ENCODE measurements at places on chromosomes 5 and 9.

- no peaks in the 10 kb centered on the region for H3K36me3 ChIP-seq
- H3K4me3 ChIP-seq, result no peak overlapping the region
- H3K4me1 ChIP-seq, result peaks cover 8% of the 10 kb centered on the region
- DNase-seq, result no peak
- H3K27me3 ChIP-seq, result peaks cover 9% of the 10 kb centered on the region
Observed at GRCh38 chr5:53249529-53250200, 140.1 kb upstream of the MOCS2 start.

- no peak for DNase-seq
- H3K27me3 ChIP-seq, result no peaks in the 10 kb centered on the region
- H3K36me3 ChIP-seq, result no peaks in the 10 kb centered on the region
Observed at GRCh38 chr9:123445981-123446610, 90.1 kb downstream of the CRB2 start.

- peaks cover 37% of the 10 kb centered on the region for H3K27me3 ChIP-seq
- H3K36me3 ChIP-seq, result no peaks in the 10 kb centered on the region
- peaks cover 4% of the 10 kb centered on the region for H3K4me1 ChIP-seq
- peak within 1 kb of the TSS; percentile 23 for H3K4me3 ChIP-seq
Observed at GRCh38 chr9:22446589-22446949, at the start of gene DMRTA1. Gene DMRTA1 (plus strand): TSS chr9:22446824. CDS start chr9:22447066, 242 bp downstream.

DNA sequence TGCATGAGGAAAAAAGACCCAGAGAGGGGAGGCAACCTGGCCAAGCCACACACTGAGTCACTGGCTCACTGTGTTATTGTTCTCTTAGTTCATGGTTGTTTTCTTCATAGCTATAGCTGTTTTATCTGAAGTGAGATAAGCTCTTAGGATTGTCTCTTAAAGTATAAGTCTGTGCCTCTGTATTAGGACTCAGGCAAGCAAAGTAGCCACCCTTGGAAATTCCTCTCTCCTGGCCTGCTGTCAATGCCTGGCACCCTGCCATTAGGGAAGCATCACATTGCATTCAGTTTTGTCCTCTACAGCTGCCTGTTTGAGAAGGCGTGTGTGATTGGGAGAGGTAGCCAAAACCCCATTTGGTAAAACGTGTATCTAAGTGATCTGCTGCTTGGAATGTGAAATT lies 147.4 kb upstream of the GLRA1 start:
- H3K4me1 ChIP-seq, result no peaks in the 10 kb centered on the region

DNA sequence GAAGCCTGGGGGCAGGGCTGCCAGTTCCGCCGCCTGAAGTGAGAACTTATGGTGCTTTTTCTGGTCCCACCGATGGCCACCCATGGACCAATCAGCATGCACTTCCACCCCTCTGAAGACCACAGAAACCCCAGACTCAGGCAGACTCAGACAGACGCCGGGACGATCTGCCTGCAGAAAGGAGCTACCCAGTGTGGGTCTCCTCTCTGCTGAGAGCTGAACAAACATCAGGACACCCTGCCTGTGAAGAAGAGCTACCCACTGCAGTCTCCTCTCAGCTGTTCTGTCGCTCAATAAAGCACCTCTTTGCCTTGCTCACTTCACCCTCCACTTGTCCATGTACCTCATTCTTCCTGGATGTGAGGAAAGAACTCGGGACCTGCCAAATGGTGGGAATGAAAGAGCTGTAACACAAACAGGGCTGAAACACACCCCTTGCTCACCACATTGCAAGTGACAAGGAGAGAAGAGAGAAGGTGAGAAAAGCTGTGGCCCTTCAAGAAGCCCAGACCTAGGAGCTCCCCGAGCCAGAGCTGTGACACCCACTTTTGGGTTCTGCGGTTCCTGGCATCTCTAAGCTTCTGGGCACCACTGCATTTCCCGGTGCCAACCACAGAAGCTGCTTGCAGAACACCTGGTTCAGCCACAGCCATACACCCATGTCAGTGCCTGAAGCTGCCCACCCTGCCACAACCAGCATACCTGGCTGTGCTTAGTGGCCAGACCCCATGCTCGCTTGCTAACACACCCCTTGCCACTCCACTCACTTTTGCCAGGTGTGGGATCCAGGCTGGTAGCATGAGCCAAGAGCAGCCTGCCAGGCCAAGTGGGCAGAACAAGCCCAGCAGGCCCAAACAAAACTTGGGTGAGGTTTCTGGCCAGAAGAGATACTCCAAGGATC lies 114.3 kb upstream of the TSLP start:
- no peak overlapping the region for H3K4me3 ChIP-seq
- H3K27ac ChIP-seq, result no peak overlapping the region
- H3K4me1 ChIP-seq, result no peaks in the 10 kb centered on the region

- H3K27me3 ChIP-seq, result peaks cover 78% of the 10 kb centered on the region
- no peak for DNase-seq
- H3K4me1 ChIP-seq, result peaks cover 31% of the 10 kb centered on the region
- H3K4me3 ChIP-seq, result peak overlapping the region; percentile 22
- peak overlapping the region; percentile 68 for H3K27ac ChIP-seq
Observed at GRCh38 chr5:116573279-116573701, 1.3 kb downstream of the SEMA6A start.

DNA sequence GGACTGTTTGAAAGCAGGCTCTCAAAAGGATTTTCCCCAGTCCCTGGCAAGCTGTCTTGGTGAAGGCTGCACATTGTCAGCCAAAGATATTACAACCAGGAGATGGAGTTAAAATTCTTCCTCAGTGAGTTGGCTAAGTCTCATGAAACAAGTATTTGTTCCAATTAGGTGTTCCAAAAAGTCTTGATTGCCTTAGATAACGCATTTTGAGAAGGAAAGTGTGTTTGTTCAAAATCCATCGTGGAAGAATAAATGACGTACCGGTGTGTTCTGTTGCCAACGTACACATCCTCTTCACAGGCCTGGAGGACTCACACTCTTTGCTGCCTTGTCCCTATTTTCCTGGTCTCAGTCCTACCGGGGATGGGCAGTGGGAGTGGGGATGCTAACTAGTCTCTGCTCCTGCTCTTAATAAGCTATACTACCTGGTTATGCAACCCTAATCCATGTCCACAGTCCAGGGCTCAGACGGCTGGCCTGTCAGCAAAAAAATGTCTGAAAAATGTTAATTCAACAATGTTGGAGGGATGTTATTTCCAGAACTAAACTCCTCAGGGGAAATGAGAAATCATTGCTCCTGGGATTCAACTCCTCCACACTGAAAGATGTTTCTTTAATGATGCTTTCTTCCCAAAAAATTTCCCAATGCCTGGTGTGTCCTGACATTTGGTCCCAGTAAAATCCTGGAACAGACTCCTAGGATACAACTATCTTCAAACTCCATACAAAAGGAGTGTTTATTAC lies 175.3 kb upstream of the KLF9 start:
- H3K4me1 ChIP-seq, result no peaks in the 10 kb centered on the region
- no peaks in the 10 kb centered on the region for H3K27me3 ChIP-seq
- H3K36me3 ChIP-seq, result no peaks in the 10 kb centered on the region
- H3K4me3 ChIP-seq, result no peak overlapping the region
- no peak overlapping the region for H3K27ac ChIP-seq
- DNase-seq, result no peak

DNA sequence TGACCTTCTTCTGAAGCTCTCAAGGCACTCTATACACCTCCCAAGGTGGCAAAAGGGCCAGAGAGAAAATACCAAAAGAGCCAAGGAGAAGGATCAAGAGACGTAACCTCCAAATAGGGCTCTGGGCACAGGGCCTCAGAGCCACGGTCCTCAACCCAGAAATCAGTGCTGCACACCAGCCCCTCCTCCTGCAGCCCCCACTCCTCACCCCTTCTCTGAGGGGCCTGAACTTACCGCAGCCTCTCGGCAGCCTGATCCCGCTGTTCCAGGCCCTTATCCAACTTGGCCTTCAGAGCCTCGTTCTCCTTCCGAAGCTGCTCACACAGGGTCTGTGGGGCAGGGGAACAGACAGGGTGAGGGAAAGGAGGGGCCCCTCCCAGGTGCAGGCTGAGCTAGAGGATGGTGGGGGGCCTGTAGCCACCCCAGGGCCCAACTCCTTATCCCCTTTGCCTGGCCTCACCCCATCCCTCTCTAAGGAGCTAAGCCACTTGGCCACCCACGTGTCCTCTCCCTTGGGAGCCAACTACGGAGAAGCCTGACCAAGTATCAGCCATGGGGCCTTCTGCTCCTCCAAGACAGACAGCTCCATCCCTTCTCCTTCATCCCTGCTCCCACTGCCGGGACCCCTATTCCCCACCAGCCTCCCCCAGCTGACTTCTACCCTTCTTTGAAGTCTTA lies 28.8 kb downstream of the TNIP1 start:
- peak overlapping the region; percentile 17 for H3K27ac ChIP-seq
- peaks cover 7% of the 10 kb centered on the region for H3K4me1 ChIP-seq
- H3K36me3 ChIP-seq, result peaks cover 45% of the 10 kb centered on the region

- H3K4me1 ChIP-seq, result no peaks in the 10 kb centered on the region
- H3K4me3 ChIP-seq, result no peak overlapping the region
- H3K27me3 ChIP-seq, result no peaks in the 10 kb centered on the region
Observed at GRCh38 chr5:37090123-37090726, 159.0 kb downstream of the CPLANE1 start.

DNA sequence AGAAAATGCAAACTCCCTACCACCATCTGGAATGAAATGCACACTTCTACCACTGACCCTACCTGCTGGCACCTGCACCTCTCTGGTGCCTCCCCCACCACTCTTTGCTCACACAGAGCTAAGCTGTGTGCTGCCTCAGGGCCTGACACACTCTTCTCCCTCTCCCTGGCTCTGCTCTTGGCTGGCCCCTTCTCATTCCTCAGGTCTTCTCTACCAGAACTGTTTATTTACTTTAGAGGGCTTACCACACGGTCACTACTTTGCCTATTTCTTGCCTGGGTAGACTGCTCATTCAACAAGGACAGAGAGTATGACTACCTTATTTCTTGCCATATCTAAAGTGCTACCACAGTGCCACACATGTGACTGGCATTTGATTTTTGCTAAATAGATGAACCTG lies 3.3 kb downstream of the REEP5 start:
- no peak overlapping the region for H3K27ac ChIP-seq
- H3K27me3 ChIP-seq, result peaks cover 5% of the 10 kb centered on the region

GRCh38 chr9:27561685-27562084 lies 11.6 kb downstream of the C9orf72 start:
- peaks cover 32% of the 10 kb centered on the region for H3K36me3 ChIP-seq
- H3K27ac ChIP-seq, result no peak overlapping the region
